ENCODE measurements at places on chromosomes 7 and 10.

GRCh38 chr10:76080991-76081390 lies 649.6 kb downstream of the LRMDA start:
- DNase-seq, result no peak

GRCh38 chr10:87761892-87762291 lies 56.1 kb downstream of the ATAD1 start:
- DNase-seq, result peak; percentile 43

- no peak for DNase-seq
These were observed 392.5 kb upstream of the ETV1 start for GRCh38 chr7:14381936-14382335.

GRCh38 chr10:61589547-61590243 lies 73.0 kb upstream of the CABCOCO1 start:
- DNase-seq, result no peak

DNA sequence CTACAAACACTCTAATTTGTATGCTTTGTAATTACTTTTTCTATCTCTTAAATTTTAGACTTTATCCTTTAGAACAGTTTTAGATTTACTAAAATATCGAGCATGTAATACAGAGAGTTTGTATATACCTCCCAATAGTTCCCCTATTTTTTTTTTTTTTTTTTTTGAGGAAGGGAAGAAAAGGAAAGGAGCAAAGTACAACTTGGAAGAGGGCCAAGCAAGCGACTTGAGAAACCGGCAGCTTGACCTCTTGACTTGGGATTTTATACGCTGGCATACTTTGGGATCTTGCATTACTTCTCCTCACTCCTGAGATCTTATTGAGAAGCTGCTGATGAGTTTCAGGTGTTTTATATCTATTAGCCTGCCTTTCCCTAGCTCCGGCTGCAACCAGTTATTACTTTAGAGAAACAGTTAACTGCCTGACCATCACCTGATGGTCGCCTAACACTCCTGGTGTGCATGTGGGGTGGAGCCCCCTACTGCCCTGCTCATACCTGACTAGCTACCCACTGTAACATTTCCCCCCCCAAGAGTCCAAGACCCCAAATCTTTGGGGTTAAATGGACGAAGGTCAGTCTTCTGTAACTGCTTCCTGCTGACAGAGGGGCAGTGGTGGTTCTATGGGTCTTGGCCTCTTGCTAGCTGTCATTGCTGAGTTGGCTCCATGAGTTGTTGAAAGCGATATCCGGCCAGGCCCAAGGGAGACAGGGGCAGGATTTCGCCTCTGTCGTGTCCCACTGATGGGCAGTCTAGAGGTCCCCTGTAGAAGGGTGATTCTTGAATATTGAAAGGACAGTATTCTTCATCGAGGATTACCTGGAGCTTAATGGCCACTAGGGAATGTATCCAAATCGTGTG lies 28.5 kb downstream of the MKLN1 start:
- DNase-seq, result no peak

DNA sequence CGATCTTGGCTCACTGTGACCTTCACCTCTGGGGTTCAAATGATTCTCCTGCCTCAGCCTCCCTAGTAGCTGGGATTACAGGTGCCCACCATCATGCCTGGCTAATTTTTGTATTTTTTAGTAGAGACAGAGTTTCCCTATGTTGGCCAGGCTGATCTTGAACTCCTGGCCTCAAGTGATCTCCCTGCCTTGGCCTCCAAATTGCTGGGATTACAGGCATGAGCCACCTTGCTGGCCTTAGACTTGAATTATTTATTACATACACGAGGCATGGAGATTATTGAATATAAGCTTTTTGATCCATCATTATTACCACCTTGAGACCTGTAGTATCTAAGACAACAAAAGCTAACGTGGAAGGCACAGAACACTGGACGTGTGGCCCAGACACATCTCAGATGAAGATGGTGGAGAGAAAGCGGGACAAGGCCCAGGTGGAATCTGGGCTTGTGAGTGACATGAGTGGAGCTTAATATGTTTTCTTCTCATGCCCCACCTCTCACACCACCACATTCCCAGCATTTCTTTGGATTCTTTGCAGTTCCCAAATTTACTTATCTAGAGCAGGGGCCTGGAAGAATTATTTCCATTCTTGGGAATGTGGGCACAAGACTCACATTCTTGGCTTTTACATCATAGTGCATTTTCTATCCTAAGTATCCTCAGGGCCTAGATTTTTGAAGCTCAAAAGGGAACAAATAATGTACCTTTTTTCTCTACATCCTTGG lies 76.6 kb downstream of the SUGCT start:
- DNase-seq, result no peak

DNA sequence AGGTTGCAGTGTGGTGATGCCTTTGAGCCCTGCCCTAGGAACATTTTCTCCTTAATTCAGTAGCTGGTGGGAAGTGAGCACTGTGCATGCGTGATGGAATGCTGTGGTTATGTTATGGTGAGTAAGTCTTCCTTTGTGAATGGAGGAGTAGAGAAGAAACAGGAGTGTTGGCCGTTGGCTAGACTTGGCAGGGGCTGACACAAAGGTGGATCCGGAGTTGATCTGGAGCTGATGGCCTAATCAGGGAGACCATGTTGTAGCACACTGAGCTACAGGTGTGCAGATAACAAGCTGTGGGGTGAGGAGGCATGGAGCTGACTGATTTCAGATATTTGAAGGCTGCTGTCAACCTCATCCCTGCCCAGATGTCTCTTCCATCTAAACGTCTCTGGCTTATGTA lies 122.3 kb downstream of the CNNM2 start:
- DNase-seq, result no peak

DNA sequence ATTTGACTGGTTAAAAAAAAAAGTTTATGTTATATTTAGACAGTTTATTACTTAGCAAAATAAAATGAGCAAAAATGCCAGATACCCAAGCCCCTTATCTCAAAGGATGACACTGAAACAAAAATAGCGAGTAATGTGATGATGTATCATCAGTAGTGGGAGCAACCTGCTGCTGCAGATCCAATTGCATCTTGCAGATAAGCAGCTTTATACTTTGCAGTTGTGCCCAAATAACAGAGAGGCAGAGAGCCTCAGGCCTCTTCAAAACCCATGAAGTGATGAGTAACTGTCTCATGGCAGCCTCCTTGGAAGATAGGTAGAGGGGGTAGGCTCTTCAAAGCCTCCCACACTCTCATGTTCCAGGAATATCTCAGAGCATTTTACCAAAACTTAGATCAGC lies 468.2 kb upstream of the LRRTM3 start:
- no peak for DNase-seq

GRCh38 chr10:63628526-63629362 lies 107.5 kb downstream of the REEP3 start:
- DNase-seq, result peak; percentile 36

GRCh38 chr7:40571796-40572195 lies 437.0 kb downstream of the SUGCT start:
- DNase-seq, result no peak

- DNase-seq, result no peak
These were observed 186.8 kb downstream of the USP6NL start for GRCh38 chr10:11424456-11425295.

- peak; percentile 85 for DNase-seq
These were observed 40.3 kb downstream of the RGS10 start for GRCh38 chr10:119502209-119502608.

DNA sequence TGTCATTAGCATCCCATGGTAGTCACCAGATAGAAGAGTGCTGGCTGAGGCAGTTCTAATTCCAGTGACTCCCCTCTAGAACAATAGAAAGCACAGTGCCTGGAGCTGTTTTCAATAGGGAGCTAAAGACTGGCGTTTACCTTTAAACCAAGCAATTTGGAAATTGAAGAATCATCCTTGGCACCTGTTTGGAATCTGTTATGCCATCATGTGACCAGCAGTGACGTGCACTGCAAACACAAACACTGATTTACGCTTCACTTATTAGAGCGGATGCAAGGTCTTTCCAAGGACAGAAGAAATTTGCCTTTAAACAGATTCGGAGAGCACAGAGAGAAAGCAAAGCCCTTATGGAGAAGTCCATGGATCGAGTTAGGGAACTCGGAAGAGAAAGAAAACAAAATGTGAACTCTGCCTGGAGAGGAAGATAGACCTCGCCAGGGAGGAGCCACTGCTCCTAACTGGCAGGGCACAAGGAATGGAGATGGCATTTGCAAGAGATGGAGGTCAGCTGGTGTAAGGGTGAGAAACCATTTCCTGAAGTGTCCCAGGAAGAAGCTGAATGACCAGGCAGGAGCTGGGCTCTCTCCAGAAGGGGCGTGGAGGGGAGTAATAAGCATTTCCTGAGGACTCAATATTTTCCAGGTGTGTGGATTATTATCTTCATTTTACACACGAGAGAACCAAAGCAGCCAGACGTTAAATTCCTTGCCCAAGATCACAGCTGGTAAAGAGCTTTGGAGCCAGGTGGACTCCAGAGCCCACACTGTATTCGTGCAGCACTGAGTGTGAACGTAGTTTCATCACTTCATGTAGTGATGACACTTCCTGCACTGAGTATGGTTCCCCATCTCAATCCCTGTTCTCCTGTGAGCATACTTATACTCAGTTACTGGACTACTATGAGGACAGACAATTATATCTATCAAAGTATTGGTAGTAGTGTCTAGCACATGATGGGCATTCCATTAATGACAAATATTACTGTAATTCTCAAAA lies 97.7 kb downstream of the CUBN start:
- no peak for DNase-seq

- DNase-seq, result no peak
These were observed 1007.8 kb downstream of the REEP3 start for GRCh38 chr10:64529003-64529350.

- no peak for DNase-seq
These were observed 490.7 kb downstream of the TYW1 start for GRCh38 chr7:67487316-67487715.

- no peak for DNase-seq
These were observed 354.5 kb upstream of the ZMIZ1 start for GRCh38 chr10:78714225-78714624.

DNA sequence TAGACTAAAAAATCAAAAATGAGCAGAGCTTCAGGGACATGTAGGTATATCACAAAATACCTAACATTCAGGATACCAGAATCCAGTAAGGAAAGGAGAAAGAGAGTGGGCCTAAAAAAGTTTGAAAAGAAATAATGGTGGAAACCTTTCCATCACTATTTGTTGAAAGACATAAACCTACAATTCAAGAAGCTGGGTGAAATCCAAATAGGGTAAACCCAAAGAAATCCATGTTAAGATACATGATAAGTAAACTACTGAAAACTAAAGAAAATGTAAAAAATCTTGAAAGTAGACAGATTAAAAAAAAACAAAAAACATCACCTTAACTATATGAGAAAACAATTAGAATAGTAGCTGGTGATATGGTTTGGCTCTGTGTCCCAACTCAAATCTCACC lies 76.7 kb upstream of the COMTD1 start:
- no peak for DNase-seq

- no peak for DNase-seq
These were observed 53.4 kb upstream of the SLC35B4 start for GRCh38 chr7:134370135-134370534.

DNA sequence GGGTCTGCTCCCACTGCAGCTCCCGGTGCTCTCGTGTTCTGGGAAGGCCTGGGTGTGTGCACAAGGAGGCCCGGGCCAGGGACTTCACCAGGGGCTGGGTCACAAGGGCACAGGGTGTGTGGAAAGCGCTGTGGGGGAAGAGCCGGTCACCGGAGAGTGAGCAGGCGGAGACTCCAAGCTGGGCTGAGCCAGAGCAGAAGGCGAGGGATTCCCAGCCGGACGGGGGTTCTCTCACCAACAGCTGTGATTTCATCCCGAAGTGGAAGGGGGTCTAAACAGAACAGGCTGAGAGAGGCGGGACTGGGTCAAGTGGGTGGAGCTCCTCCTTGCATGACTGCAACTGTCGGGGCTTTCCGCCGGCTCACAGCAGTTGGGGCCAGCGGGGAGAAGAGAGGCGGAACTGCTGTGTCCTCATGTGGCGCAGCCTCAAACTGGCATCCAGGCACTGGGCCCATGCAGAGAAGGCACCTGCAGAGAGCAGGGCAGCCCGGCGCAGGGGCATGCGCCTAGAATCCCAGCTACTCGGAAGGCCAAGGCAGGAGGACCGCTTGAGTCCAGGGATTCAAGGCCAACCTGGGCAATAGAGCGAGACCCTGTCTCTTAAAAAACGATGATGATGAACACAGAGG lies 7.6 kb upstream of the ORAI2 start:
- peak; percentile 88 for DNase-seq

GRCh38 chr10:6225263-6225814 lies 22.6 kb downstream of the PFKFB3 start:
- DNase-seq, result no peak

DNA sequence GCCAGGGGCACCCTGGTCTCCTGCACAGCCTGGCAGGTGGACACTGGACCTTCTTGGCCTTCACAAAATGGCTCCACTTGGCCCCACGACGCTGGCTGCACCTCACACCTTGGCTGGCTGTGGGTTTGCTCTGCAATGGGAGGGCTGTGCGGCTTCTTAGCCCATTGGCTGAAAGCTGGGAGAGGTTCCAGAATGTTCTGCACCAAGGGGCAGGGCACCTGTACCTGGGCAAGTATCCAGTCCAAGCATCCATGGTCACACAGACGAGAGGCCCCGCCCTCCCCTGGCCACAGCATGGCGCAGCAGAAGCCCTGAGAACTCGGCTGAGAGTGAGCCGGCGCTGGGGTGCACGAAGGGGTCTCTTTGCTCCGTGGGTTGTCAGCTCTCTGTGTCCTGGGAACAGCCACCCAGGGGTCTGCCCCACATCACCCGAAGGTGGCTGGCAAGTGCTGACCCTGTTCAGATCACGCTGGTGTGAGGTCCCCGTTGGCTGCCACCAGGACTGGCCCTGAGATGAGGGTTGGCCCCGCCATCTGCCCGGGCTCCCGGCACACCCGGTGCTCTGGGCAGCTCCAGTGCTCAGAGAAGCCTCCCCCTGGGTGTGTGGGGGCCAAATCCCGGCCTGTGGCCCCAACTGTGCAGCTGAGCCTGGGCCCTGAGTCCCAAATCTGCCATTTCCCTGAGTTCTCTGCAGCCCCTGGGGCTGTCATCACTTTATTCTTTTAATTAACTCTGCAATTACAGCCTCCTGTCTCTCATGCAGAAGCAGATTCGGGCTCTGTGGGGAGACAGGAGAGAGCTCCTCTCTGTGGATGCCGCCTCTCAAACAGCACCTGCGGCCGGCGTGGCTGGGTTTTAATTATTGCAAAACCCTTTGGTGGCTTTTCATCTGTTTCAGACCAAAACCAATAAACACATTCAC lies 19.4 kb upstream of the ADGRA1 start:
- no peak for DNase-seq

- DNase-seq, result no peak
These were observed 158.0 kb downstream of the HDAC9 start for GRCh38 chr7:18653381-18654155.
